ENCODE measurements at places on chromosomes 3 and 15.

GRCh38 chr3:171970301-171970788 is 69.0 kb upstream of the FNDC3B start:
- DNase-seq: no peak

DNA sequence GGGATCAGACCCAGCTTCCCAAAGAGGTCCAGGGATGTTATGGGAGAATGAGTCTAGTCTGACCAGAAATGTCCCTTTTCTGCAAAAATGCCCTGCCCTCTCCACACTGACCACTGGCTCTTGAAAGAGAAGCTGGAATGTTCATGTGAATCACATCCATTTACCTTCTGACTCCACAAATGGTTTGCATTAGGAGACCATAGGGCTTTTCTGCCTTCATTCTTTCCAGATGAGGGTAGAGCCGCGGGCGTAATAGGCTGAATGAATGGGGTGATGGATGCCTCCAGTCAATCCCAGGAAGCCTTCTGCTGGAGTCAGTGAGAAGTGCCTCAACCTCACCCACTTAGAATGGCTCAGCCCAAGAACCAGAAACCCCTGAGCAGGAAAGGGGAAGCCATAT is 47.2 kb upstream of the IREB2 start:
- DNase-seq: no peak

DNA sequence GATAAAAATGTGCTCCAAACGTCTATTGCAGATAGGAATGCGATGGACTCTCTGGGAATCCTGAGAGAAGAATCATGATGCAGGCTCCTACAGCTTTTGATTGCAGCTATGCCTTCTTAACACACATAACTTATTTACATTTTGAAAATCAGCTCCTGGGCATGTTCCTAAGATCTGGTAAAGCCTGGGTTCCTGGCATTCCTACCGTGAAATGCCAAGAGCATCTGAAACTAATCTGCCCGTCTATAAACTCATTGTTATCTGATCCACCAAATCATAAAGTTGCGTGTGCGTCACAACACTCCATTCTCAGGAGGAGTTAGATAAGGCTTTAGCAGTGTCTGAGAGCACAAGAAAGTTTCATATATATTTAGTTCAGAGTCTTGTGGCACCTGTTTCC is 79.0 kb upstream of the VGLL3 start:
- no peak for DNase-seq

- DNase-seq: no peak
Measured at GRCh38 chr3:119697394-119697793, 5.4 kb upstream of the CFAP91 start.

DNA sequence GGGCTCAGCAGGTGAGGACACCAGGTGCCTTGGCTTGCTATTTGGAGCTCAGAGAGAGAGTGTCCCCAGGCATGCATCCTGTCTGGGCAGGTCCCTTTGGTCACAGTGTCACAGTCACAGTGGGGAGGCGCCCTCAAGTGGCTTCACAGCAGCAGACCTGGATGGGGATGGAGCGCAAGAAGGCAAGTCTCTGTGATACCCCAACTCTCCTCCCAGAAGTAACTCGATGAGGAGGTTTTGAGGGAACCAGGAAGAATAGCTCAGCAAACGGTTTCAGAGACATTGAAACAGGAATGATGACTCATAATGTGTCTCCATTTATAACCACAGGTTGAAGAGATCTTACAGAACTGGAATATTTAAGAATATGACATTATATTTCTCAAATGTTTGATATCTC is 66.5 kb upstream of the SH3GL3 start:
- peak; percentile 67 for DNase-seq

GRCh38 chr3:158977497-158977896 is 175.6 kb downstream of the MFSD1 start:
- no peak for DNase-seq

DNA sequence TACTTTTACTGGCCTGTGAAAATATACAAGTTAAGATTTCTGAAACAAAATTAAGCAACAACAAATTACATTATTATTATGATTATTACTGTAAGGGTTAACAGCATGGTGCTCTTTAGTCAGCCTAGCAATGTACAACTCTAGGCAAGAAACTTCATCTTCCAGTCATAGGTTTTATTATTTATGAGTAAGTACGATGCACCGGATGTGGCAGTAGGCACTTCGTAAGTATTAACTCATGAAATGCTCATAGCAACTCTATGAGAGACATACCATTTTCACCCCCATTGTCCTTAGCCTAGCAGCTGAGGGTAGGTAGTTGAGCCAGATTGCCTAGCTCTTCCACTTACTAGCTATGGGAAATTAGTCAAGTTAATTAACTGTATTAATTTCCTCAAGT is 68.0 kb upstream of the PTPRG start:
- DNase-seq: no peak

GRCh38 chr3:153897842-153898241 is 223.3 kb upstream of the ARHGEF26 start:
- DNase-seq: no peak

- DNase-seq: peak; percentile 65
Measured at GRCh38 chr3:150721285-150722130, 17.8 kb upstream of the ERICH6 start.

DNA sequence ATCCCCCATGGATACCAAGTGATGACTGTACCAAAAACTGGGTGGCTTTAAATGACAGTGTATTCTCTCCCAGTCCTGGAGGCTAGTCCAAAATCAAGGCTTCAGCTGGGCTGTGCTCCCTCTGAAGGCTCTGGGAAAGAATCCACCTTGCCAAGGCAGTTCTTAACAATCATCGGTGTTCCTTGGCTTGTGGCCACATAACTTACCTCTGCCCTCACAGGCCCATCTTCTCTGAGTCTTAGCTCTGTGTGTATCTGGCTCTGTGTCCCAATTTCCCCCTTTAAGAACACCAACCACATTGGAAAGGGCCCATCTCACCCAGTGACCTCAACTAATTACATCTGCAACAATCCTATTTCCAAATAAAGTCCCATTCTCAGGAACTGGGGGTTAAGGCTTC is 503.0 kb upstream of the PROK2 start:
- DNase-seq: no peak

DNA sequence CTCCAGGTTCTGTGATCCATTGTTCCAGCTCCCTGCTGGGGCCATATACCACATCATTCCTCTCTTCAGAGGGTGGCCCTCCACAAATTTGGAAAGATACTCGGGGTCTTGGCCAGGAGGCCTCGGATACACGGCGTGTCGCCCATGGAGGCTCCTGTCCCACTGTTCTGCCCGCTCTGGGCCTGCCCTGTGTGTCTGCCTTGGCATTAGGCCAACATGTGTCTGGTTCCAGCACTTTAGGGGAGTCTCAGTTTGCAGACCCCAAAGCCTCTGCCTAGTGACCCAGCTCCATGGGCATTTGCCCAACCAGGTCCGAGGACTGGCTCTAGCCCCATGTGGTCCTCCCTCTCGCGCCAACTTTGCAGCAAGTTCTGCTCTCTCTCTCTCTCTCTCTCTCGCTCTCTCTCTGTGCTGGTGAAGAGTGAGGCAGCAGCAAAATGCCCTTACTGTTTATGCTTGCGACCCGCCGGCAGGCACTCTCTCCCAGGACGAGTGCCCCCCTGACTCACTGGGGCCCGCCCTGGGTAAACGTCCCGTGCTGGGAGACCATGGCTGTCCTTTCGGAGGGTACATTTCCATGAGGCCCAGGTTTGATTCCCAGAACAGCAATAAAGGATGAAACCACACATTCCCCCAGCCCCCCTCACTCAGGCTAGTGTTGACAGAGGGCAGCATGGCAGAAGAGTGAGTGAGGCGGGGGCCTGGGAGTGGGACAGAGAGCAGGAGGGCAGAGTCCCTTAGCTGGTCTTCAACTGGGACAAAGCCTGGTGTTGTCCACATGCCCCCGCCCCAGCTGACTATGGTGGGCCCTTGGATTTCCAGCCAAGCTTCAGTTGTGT is 77.9 kb downstream of the ISG20 start:
- no peak for DNase-seq

- no peak for DNase-seq
Measured at GRCh38 chr15:100373120-100373896, 31.5 kb upstream of the ADAMTS17 start.

GRCh38 chr3:109252641-109253040 is 63.7 kb downstream of the DPPA2 start:
- no peak for DNase-seq

GRCh38 chr3:9500108-9501050 is 53.2 kb downstream of the LHFPL4 start:
- DNase-seq: peak; percentile 60

GRCh38 chr3:114327665-114328064 is 33.8 kb downstream of the TIGIT start:
- DNase-seq: no peak

GRCh38 chr3:116444115-116444747 is 1.1 kb downstream of the LSAMP start:
- no peak for DNase-seq

DNA sequence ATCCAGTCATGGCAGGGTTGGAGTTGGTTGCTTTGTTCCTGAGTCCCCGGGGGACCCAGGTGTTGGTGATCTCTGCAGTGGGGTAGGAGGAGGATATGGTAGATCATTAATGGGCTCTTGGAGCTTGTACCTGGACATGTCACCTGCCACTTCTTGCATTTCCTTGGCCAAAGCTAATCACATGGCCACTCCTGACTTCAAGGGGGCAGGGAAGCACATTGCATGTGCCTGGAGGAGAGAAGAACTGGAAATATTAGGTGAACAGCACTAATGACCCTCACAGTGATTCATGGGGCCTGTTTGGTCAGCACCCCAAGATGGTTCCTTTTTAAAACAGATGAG is 87.1 kb upstream of the MYZAP start:
- DNase-seq: no peak

GRCh38 chr15:74128785-74129585 is 1.4 kb upstream of the ISLR2 start:
- DNase-seq: no peak

GRCh38 chr3:33810545-33810944 is 12.1 kb downstream of the PDCD6IP start:
- DNase-seq: no peak

- DNase-seq: no peak
Measured at GRCh38 chr3:23830869-23831484, 25.2 kb downstream of the UBE2E1 start.

DNA sequence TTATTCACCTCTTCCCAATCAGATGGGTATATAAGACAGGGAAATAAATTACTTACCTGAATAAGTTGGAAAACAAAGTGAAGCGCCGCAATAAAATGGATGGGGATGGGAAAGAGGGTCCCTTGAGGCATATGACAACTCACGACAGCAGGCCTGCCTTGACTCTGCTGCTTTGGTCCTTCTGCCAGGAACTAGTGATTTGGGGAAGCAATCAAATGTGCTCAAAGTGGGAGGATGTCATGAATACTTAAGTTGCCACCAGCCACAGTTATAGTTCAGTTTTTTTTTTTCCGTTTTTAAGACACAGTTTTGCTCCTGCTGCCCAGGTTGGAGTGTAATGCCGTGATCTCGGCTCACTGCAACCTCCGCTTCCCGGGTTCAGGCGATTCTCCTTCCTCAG is 4.6 kb downstream of the PARL start:
- DNase-seq: no peak

DNA sequence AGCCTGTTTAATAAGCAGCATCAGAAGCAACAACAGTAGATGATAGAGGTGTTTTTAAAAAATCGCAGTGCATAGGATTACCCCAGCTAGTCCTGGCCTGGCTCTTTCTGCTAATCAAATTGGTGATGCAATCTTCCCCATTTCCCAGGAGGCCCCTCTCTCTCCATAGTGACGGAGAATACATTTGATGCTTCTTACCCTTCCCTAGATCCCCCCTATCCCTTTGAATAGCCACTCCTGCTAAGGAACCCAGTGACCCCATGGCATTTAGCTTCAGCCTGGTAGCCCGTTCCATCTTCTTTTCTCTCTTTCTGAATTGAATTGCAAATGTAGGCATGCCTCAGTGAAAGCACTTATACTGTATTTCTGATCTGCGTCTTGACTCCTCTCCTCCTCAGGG is 223.6 kb upstream of the GAP43 start:
- no peak for DNase-seq

DNA sequence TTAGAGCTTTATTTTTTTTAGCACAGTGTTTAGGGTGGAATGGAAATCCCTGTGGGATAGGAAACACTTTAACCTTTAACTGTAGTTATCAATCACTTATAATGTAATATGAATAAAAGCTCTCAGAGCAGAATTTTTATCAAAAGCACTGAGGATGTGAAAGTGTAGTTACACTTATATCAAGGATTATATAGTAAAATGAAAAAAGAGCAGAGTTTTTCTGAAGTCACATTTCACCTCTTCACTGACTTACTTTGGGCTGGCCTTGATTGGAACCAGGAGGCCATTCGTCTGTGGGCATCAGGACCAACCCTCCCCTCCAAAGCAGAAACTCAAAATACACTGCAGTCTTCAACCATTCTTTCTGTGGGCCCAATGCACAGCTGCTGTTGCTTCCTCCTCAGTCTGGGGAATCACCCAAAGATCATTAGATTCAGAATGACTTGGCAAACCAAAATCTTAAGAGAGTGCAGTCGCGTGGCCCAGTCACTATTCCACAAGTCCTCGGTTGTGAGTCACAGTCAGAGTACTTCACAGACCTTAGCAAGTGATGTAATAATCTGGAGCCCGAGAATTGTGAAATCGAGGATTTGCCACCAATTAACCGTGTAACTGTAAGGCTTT is 132.6 kb upstream of the COL8A1 start:
- DNase-seq: peak; percentile 83

- DNase-seq: peak; percentile 62
Measured at GRCh38 chr3:127628788-127629466, at the start of gene PODXL2. Gene PODXL2 (plus strand): TSS chr3:127629185. CDS start chr3:127629220, 35 bp downstream.

- DNase-seq: peak; percentile 71
Measured at GRCh38 chr15:82832601-82833361, 23.4 kb downstream of the WHAMM start.

DNA sequence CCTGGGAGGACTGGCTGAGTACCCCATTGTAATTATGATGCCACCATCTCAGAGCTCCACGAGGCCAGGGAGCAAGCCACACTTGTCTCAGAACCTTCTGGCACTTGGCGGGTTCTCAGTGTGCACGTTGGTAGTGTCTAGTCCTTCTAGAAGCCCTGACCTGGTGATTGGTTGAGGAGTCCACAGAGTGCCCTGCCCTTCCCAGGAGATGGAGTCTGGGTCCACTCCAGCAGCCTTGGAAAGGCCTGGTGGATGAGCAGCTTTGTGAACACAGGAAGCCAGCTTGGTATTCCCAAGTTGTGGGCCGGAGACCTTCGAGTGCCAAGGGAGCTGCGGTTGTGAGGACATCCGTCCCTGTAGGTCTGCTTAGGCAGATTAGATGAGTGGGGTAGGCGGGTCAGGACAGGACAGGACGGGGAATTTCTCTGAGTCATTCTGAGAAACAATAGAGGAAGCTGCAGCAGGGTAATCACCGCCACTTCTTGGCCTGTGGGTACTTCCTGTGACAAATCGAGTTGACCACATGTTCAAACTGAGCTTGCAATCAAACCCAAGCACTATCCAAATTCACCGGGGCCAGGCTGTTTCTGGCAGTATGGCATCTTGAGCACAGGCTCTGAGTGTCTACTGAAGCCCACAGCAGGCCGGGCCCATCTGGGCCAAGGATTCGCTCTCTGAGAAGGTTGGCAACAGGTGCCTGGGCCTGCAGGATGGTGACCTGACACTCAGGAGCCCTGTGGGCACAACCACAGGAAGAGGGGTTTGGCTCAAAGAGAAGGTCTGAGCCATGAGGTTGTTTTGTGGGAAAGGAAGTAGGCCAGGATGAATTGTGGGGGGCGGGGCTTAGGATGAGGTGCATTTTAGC is 71.5 kb upstream of the PLXNA1 start:
- peak; percentile 99 for DNase-seq

GRCh38 chr3:45972534-45973402 is 22.9 kb downstream of the FYCO1 start:
- peak; percentile 55 for DNase-seq
